Ovary (tissue), 10 donors: ENCODE measurements at places on chromosomes 16 and 17. TPM values are rescaled to one million over a fixed set of nuclear protein-coding genes. Genes with fewer than 3 reads are reported as not detected.

KRT39 gene
- not detected for polyA plus RNA-seq

SNTB2 gene
- 21.2 TPM for polyA plus RNA-seq

DGKE gene
- polyA plus RNA-seq, result 5.0 TPM

TK2 gene
- 80.6 TPM for polyA plus RNA-seq

SLX4 gene
- 2.7 TPM for polyA plus RNA-seq
